ENCODE measurements at places on chromosomes 4 and X. TPM values are rescaled to one million over a fixed set of nuclear protein-coding genes. Genes with fewer than 3 reads are reported as not detected.

LGI2 gene
- total RNA-seq = not detected

- no peaks in the 10 kb centered on the region for H3K36me3 ChIP-seq
- H3K27me3 ChIP-seq = peaks cover 2% of the 10 kb centered on the region
- H3K4me3 ChIP-seq = no peak overlapping the region
- no peak overlapping the region for H3K27ac ChIP-seq
- H3K4me1 ChIP-seq = no peaks in the 10 kb centered on the region
These were observed 382.2 kb upstream of the IGFBP7 start for GRCh38 chr4:57492251-57492878.

DNA sequence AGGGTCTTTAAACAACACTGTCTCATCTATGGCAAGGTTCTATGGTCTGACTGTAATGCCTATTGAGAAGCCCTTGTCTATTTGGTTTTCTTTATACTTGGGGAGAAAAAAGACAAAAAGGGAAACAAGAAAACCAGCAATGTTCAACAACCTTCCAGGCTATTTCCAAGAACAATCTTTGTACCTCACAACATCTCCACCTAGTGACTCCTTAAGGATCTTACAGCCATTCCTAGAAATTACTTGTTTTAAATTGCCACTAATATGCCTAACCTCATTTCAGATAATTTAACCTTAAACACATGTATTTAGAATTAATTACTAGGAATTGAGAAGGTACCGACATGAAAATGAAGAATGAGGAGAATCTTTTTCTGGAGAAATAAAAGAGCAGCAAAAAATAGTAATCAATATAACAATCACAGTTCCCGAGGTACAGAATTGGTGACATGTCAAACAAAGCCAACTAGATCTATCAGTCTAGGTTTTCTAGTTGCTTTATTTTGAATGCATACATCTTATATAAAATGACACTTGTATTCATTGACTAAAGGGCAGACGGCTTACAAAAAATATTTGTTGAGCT lies 1.6 kb upstream of the RBM46 start:
- no peak for DNase-seq
- peaks cover 12% of the 10 kb centered on the region for H3K27me3 ChIP-seq
- no peaks in the 10 kb centered on the region for H3K4me1 ChIP-seq

MAGEB6 gene
- total RNA-seq = not detected

DNA sequence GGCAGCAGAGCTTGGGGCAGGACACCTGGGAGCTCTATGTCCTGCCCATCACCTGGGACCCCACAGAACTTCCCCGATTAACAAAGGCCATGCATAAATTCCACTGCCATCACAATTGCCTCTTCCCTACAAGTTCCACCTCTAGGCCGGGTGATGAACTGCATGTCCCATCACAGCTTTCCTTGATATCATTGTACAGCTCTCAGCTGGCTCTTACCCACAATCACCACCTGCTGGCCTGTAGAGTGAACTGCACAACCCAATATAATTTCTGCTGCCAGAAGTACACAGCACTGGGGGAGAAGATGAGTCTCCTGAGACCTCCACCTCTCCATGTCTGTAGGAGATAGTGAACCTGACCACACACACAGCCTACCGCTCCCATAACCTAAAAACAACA lies 285.0 kb upstream of the AADAT start:
- no peak overlapping the region for H3K27ac ChIP-seq
- H3K4me1 ChIP-seq = no peaks in the 10 kb centered on the region
- no peak overlapping the region for H3K4me3 ChIP-seq
- H3K27me3 ChIP-seq = peaks cover 2% of the 10 kb centered on the region
- DNase-seq = no peak
- H3K36me3 ChIP-seq = no peaks in the 10 kb centered on the region

GRCh38 chr4:105179539-105180401 lies 33.1 kb downstream of the TET2 start:
- DNase-seq = no peak
- H3K4me1 ChIP-seq = peaks cover 30% of the 10 kb centered on the region
- H3K27ac ChIP-seq = no peak overlapping the region
- no peaks in the 10 kb centered on the region for H3K27me3 ChIP-seq
- H3K4me3 ChIP-seq = no peak overlapping the region

PIR gene
- total RNA-seq = 0.36 TPM

GPR78 gene
- not detected for total RNA-seq

DNA sequence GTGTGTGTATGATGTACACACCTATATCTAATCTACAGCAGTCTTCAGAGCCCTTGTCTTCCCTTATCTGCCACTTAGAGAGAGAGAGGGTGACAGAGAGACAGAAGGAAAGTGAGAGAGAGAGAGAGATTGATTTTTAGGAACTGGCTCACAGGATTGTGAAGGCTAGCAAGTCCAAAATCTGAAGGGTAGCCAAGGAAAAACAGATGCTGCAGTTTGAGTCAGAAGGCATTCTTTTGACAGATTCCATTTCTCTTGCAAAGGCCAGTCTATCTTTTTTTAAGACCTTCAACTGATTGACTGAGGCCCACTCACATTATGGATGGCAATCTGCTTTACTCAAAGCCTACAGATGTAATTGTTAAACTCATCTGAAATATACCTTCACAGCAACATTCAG lies 664.0 kb upstream of the IGFBP7 start:
- no peaks in the 10 kb centered on the region for H3K4me1 ChIP-seq
- no peaks in the 10 kb centered on the region for H3K36me3 ChIP-seq
- DNase-seq = no peak
- no peak overlapping the region for H3K4me3 ChIP-seq
- H3K27ac ChIP-seq = no peak overlapping the region

GRCh38 chr4:17366496-17366895 lies 145.4 kb downstream of the QDPR start:
- H3K27me3 ChIP-seq = peaks cover 9% of the 10 kb centered on the region
- H3K4me3 ChIP-seq = no peak overlapping the region
- no peaks in the 10 kb centered on the region for H3K36me3 ChIP-seq
- H3K27ac ChIP-seq = no peak overlapping the region

DNA sequence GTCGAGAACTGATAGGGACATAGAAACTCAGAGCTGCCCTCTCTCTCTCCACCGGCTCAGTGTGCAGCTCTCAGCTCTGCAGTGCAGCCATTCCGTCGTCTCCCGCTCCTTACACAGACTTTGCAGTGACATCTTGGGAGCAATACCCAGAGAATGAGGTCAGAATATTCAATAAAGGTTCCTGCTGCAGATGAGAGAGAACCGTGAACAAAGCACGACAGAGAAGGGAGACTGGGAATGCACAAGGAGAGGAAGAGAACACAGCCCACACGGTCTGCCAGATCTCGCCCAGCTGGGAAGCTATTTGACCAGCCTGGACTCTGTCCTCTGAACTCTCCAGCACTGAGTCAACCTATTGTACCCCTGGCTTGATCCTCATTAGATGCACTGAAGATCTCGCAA lies 118.0 kb upstream of the PPARGC1A start:
- DNase-seq = no peak
- H3K27me3 ChIP-seq = peaks cover 5% of the 10 kb centered on the region
- no peak overlapping the region for H3K4me3 ChIP-seq
- H3K27ac ChIP-seq = no peak overlapping the region
- H3K36me3 ChIP-seq = no peaks in the 10 kb centered on the region
- no peaks in the 10 kb centered on the region for H3K4me1 ChIP-seq

DNA sequence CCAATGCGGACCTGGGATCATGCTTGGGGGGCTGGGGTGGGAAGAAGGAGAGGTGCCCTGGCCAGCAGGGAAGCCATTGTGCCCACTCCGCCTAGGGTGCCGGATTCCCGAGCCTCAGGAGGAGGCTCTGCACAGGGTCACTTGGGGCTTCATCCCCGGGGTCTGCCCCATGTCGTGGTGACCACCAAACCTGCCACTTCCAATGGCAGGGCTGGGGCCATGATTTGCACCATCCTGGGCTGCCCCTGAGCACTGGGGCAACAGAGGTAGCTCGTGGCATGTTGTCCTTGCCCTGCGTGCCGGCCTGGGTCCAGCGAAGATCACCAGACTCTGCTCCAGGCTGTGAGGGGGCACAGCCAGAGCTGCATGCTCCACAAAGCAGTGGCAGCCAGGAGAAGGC lies 71.4 kb upstream of the DCAF12L2 start:
- DNase-seq = no peak
- H3K27me3 ChIP-seq = no peaks in the 10 kb centered on the region
- no peak overlapping the region for H3K27ac ChIP-seq
- H3K36me3 ChIP-seq = no peaks in the 10 kb centered on the region
- no peaks in the 10 kb centered on the region for H3K4me1 ChIP-seq
- H3K4me3 ChIP-seq = no peak overlapping the region

TRPC5OS gene
- total RNA-seq = not detected

GRCh38 chr4:89745708-89746107 lies 91.3 kb downstream of the SNCA start:
- no peaks in the 10 kb centered on the region for H3K27me3 ChIP-seq
- H3K27ac ChIP-seq = no peak overlapping the region
- H3K4me3 ChIP-seq = no peak overlapping the region
- DNase-seq = no peak
- H3K36me3 ChIP-seq = no peaks in the 10 kb centered on the region

- no peaks in the 10 kb centered on the region for H3K36me3 ChIP-seq
- no peak overlapping the region for H3K4me3 ChIP-seq
- no peak overlapping the region for H3K27ac ChIP-seq
- DNase-seq = no peak
- no peaks in the 10 kb centered on the region for H3K27me3 ChIP-seq
- H3K4me1 ChIP-seq = no peaks in the 10 kb centered on the region
These were observed 100.1 kb downstream of the CXXC4 start for GRCh38 chr4:104394406-104395167.

- peaks cover 6% of the 10 kb centered on the region for H3K4me1 ChIP-seq
- no peak overlapping the region for H3K27ac ChIP-seq
- no peaks in the 10 kb centered on the region for H3K36me3 ChIP-seq
- H3K27me3 ChIP-seq = no peaks in the 10 kb centered on the region
These were observed 166.1 kb upstream of the RPL34 start for GRCh38 chr4:108454227-108454626.

DNA sequence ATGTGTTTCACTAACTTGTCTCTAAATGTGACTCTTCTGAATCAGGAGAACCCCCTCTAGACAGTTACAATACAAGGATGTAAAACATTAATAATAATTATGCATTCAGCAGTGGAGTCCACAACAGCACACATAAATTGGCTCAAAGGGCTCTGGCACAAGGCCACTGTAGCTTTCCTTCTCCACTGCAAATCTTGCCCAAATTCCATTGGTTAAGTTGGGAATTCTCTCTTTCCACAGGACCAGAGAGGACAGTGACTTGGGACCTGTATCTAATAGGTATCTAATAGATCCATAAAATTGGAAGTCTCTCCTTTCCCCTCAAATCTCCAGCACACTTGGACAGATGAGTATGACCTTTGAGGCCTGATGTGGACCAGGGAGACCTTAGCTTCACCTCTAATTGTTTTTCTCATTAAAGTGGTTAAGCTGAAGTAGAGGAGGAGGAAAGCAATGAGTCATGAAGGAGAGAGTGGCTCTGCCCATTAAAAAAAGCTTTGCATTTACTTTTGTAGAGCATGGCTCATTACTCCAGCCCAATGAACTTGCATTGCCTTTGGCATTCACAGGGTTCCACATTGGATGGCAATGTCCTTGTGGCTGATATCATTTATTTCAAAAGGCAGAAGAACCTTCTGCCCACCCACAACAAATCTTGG lies 72.3 kb upstream of the SH3RF1 start:
- no peaks in the 10 kb centered on the region for H3K36me3 ChIP-seq
- no peaks in the 10 kb centered on the region for H3K4me1 ChIP-seq
- no peak overlapping the region for H3K27ac ChIP-seq
- no peak for DNase-seq
- no peak overlapping the region for H3K4me3 ChIP-seq
- peaks cover 2% of the 10 kb centered on the region for H3K27me3 ChIP-seq

DNA sequence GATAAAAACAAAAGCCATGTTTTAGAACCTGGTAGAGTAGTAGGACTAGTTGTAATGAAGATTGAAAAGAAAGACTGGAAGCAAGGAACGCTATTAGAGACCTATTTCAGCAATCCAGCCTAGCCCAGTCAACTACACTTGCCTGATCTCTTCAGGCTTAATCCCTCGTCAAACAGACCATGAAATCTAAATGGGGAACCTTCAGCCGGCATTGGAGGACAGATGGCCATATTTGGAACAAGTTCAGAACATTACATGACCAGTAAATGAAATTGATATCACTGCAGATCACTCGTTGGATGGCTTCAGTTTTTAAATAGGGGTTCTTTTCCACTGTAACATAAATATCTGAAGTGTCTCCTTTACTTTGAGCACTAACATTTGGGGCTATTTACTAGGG lies 84.8 kb upstream of the WDR44 start:
- no peak overlapping the region for H3K4me3 ChIP-seq
- H3K4me1 ChIP-seq = no peaks in the 10 kb centered on the region
- H3K36me3 ChIP-seq = no peaks in the 10 kb centered on the region
- DNase-seq = no peak
- H3K27me3 ChIP-seq = peaks cover 10% of the 10 kb centered on the region

GRCh38 chr4:85732124-85732523 lies 257.2 kb downstream of the ARHGAP24 start:
- H3K27me3 ChIP-seq = peaks cover 3% of the 10 kb centered on the region
- no peak overlapping the region for H3K27ac ChIP-seq
- no peaks in the 10 kb centered on the region for H3K36me3 ChIP-seq
- no peaks in the 10 kb centered on the region for H3K4me1 ChIP-seq
- H3K4me3 ChIP-seq = no peak overlapping the region
- DNase-seq = no peak

DNA sequence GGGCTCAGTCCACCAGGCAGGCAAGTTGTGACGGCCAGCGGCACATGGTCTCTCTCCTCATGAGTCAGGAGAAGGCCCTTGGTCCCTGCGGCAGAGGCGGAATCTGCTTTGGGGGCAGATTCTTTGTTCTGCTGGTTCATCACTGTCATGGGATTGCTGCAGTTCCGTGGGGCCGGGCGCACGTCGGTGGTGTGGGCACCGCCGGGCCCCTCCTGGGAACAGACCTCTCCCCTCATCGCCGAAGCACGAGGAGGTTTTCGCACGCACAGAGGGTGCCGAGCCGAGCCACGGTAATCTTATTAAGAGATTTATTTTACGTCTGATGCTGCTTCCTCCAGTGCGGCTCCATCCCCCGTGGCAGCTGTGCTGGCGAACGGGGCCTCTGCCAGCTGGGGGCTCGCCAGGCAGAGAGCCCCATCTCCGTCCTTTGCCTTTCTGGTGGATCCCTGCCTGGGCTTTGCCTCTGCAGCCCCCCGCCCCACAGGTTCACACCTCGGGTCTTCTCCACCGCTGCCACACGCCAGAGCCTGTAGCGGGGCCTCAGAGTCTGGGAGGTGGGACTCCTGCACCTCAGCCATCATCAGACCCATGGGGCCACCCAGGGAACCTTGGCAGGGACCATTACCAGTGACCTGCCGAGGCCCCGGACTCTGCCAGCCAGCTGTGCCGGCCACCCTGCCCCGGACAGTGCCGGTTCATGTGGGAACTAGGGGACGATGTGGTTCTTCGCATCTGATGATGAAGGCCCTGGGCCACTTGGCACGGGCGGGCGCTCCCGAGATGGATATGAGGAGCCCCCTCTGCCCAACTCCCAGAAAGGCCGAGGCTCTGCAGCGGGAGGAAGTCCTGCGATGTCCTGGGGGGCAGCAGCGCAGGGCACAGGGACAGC lies 86.7 kb upstream of the NKX1-1 start:
- H3K36me3 ChIP-seq = no peaks in the 10 kb centered on the region
- no peak for DNase-seq
- no peak overlapping the region for H3K4me3 ChIP-seq
- peaks cover 2% of the 10 kb centered on the region for H3K27me3 ChIP-seq

- peaks cover 46% of the 10 kb centered on the region for H3K27me3 ChIP-seq
- DNase-seq = no peak
- no peaks in the 10 kb centered on the region for H3K4me1 ChIP-seq
- H3K36me3 ChIP-seq = no peaks in the 10 kb centered on the region
These were observed 19.8 kb upstream of the CCDC149 start for GRCh38 chr4:24932515-24933225.

- H3K4me3 ChIP-seq = no peak overlapping the region
- DNase-seq = no peak
- H3K27me3 ChIP-seq = no peaks in the 10 kb centered on the region
- no peak overlapping the region for H3K27ac ChIP-seq
- no peaks in the 10 kb centered on the region for H3K4me1 ChIP-seq
These were observed 2078.4 kb upstream of the TENM3 start for GRCh38 chr4:180164799-180165198.

All from naive thymus-derived CD8-positive, alpha-beta T cell (primary cell).